ENCODE measurements at places on chromosomes 12 and 14.
A peak's percentile ranks its signal among the peaks of the same experiment; 100 is the strongest.

- no peak for DNase-seq
These were observed 10.2 kb upstream of the MEG3 start for GRCh38 chr14:100815478-100816285.

- DNase-seq, result no peak
These were observed 1381.7 kb upstream of the SEL1L start for GRCh38 chr14:82915381-82915780.

DNA sequence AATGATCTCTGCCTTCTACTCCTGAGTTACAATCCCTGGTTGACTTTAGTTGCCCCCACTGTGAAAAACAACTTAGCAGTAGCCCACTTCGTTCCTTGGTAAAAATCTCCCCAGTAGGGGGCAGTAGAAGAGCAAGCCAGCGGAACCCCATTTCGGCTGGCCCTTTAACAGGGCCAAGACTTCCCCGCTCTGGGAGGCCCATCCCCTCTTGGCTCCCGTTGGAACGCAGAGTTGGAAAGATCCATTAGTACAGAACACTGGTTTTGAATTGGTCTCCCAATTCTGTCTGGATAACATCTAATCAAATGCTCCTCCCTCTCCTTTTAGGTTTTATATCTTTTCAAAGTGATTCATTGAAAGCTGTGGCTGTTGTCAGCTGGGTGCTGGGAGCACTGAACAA, 1133.3 kb downstream of the BCL11B start:
- no peak for DNase-seq

DNA sequence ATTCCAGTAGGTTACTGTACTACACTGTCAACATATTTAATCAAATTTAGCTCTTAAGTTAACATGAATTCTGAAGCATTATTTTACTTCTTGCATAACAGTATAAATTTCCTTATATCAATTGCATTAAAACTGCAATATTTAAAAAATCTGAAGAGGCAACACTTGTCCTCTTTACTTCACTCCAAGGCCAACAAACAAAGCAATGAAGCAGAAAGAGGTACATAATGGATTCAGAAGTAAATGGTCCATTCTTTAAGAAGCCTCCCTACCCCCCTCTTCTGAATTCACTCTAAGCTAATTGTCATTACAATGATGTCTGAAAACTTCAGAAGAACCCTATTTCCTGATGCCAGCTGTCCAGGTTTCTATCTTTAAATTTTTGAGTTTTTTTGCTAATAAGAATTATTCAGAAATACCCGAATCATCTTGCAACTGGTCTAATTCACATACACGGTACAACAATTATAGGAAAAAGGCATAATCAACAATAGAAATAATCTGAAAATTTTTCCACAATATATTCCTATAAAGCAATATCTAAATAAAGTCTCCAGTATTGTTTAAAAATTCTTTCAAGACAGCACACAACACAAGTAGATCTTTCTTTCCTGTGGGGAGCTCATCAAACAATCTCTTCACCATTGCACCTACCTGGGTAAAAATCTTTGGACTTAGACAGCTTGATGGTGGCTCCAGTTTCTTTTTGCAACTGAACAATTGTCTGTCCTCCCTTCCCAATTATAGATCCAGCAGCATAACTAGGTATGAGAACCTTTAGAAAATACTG, 2.9 kb downstream of the NOVA1 start:
- peak; percentile 26 for DNase-seq

- DNase-seq, result no peak
These were observed 155.5 kb downstream of the PTCSC3 start for GRCh38 chr14:36021030-36021422.

GRCh38 chr12:527729-528128, 68.0 kb downstream of the B4GALNT3 start:
- DNase-seq, result no peak

GRCh38 chr12:50110762-50111351, 1.2 kb upstream of the COX14 start:
- DNase-seq, result peak; percentile 77

- no peak for DNase-seq
These were observed 13.8 kb upstream of the CPNE8 start for GRCh38 chr12:38919191-38919590.

DNA sequence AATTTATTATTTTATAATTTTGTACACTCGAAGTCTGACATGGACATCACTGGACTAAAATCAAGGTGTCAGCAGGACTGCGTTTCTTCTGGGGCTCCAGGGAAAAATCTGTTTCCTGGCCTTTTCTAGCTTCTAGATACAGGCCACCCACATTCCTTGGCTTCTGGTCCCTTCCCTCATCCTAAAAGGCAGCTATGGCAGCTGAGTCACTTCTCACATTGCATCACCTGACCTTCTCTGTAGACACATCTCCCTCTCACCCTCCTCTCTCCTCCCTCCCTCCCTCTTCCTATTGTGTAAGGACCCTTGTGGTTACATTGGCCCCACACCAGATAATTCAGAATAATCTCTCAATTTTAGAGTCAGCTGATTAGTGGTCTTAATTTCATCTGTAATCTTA, 92.4 kb downstream of the RPS6KA5 start:
- DNase-seq, result no peak

DNA sequence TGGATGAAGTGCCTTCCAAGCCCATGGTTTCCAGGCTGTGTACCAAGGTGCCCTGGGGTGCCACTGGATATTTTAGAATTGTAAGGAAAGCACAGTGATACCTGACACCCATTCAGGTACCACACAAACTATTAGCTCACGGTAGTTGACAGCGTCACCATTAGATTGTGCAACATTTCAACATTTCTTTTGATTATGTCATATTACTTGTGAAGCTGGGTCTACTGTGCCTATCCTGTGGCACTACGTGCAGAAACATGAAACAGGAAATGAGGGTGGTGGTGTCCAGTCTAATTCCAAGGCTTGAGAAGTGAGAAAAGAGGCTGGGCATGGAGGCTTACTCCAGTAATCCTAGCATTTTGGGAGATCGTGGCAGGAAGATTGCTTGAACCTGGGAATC, 75.5 kb upstream of the CPM start:
- no peak for DNase-seq

DNA sequence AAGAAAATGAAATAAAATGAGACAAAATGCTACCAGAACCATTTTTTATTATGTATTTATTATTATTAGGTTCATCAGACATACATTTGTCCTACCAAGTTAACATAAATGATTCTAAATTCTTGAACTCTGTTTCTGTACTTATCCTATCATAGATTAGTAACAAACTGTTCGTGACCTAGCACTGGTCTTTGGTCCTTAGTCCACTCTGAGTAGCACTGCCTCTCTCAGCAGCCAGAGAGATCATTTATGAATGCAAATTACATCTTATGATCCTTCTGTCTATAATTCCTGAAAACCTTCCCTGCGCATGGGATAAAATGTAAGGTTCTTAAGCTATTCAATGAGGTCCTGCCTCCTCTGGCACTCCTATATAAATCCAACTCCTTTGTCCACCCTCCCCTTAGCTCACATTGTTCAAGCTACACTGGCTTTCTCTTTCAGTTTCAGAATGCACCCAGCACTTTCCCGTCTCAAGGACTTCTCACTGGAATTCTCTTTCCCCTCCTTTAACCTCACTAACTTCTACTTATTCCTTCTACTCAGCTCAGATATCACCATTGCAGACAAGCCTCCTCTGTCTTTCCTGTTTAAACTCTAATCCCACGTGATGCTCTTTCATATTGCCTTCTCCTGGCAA, 17.1 kb downstream of the PDZRN4 start:
- DNase-seq, result no peak

DNA sequence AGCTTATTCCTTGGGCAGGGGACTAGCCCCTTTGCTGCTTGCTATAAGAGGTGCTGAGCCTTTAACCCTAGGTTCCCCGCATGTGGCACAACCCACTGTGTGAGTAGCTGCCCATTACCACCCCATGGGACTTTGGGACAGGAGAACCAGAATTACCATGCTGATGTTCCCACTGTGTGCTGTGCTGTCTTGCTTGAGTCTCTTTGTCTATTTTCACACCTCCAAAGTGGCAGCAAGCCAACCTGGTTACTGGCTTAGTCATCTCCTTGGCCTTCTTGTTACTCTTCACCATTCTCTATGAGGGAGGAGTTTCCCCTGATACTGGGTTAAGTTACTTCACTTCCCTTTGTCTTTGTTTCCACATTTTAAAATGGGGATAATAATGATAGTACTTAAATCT, 73.4 kb upstream of the ETV6 start:
- DNase-seq, result no peak

DNA sequence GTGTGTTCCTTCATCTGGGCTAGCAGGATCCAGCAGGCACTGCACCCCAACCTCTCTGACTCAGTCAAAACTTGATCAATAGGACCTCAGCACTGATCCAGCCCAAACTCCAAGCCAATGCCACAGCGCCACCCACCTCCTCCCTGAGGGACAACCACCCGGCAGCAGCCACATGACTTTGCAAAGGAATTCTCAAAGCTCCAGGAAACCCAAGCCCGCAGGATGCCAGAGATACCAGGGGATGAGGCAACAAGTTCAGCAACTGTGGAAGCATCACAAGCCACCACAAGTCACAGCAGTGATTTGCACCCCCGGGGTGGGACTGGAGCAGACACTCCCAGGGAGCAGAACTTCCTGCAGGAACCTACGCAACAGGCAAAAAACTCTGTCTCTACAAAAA, 37.3 kb downstream of the ACTN1 start:
- no peak for DNase-seq

DNA sequence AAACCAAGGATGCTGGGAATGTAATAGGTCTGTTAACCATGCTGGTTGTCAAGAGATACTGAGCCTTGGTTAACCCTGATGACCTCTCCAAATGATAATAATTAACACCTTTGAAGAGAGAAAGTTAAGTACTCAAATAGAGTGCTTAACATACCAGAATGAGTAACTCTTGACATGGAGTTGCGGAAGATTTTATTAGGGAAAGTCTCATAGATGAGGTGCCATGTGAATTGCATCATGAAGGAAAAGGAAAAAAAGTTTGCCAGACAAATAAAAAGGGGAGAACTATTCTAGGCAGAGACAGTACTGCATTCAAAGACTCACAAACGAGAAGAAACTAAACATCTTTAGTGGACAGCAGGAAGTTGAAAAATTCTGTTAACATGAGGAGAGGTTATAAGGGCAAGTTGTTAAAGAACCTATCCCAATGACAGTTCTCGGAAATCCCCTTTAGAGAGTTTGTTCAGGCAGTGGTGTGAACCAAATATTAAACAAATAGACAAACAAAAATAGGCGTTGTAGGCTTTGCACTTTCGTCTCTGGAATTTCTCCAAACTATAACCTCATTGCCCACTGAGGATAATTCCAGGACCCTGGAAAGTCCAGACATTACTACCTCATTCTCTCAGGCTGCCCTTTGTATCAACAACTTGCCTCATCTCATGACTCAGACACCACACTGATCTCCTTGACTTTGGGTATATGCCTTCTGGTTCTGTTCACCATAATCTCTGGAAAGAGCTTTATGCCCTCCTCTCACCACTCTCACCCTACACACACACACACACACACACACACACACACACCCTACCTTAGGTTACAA, 435.0 kb downstream of the GXYLT1 start:
- DNase-seq, result no peak

DNA sequence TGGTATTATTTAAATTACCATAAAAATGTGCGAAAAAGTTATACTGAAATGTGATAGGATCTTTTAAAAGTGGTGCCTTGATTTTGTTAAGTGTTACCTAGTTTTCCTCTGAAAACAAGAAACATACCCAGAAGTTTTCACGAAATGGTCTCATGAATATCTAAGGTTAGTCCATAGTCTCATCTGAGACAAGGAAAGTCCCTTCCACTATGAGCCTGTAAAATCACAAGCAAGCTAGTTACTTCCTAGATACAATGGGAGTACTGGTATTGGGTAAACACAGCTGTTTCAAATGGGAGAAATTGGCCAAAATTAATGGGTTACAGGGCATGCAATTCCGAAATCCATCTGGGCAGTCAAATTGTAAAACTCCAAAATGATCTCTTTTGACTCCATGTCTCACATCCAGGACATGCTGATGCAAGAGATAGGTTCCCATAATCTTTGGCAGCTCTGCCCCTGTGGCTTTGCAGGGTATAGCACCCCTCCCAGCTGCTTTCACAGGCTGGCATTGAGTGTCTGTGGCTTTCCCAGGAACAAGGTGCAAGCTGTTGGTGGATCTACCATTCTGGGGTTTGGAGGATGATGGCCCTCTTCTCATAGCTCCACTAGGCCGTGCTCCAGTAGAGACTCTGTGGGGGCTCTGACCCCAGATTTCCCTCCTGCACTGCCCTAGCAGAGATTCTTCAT, 271.4 kb downstream of the NAV3 start:
- peak; percentile 44 for DNase-seq

DNA sequence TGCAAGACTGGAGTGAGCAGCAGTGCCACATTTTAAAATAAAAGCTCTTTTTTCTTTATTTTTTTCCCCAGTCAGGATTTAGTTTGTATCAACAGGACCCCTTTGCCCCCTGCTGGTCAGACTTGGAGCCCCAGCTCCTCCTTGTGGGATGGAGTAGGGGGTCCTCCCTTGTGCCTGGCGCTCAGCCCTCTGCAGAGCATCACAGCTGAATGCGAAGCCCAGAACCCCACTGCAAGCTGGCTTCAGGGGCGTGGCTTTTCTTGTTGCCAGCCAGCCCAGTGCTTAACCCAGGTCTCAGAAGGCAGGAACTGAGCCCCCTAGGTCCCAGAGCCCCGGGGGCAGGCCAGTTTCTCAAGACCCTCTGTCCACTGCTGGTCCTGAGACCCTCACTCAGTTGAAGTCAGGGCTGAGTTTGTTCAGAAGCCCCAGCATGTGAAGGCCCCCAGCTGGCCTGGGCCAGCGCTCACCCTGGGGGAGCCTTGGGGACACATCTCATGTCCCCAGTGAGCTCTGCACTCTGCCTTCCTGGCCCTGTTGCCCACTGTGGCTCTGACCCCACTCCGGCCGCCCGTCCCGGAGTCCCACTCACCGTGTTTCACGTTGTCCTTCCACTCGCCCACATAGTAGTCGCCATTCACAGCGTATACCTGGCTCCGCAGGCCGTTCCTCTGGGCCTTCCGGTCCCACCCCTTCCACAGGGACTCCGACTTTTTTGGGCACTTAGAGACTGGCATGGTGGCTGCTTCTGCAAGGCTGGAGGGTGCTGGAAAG, 519 bp downstream of the MORN3 start:
- peak; percentile 44 for DNase-seq

- no peak for DNase-seq
These were observed 795 bp downstream of the SMAGP start for GRCh38 chr12:51269174-51270066.

- DNase-seq, result no peak
These were observed 64.8 kb upstream of the YARS2 start for GRCh38 chr12:32820376-32820931.

- DNase-seq, result no peak
These were observed 380.1 kb downstream of the EGLN3 start for GRCh38 chr14:33570694-33571310.

DNA sequence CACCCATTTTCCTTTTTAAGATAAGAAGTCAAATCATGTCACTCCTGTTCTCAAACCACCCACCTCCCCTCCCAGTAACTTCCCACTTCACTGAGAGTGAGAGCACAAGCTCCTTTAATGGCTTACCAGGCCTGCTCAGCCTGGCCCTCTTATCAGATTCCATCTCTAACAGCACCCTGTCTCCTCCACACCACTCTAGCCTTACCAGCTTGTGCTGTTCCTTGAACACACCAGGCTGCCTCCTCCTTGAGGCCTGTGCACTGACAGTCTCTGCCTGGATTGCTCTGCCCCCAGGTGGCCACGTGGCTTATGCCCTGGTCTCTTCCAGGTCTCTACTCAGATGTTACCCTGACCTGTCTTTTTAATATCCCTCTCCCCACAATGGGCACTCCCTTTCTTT, 40.1 kb upstream of the EVL start:
- no peak for DNase-seq

GRCh38 chr12:49922349-49923034, 18.8 kb upstream of the FAIM2 start:
- DNase-seq, result no peak

GRCh38 chr12:20963762-20964161, 153.3 kb downstream of the SLCO1B3 start:
- no peak for DNase-seq
